ENCODE measurements at places on chromosomes 13 and 19.

DNA sequence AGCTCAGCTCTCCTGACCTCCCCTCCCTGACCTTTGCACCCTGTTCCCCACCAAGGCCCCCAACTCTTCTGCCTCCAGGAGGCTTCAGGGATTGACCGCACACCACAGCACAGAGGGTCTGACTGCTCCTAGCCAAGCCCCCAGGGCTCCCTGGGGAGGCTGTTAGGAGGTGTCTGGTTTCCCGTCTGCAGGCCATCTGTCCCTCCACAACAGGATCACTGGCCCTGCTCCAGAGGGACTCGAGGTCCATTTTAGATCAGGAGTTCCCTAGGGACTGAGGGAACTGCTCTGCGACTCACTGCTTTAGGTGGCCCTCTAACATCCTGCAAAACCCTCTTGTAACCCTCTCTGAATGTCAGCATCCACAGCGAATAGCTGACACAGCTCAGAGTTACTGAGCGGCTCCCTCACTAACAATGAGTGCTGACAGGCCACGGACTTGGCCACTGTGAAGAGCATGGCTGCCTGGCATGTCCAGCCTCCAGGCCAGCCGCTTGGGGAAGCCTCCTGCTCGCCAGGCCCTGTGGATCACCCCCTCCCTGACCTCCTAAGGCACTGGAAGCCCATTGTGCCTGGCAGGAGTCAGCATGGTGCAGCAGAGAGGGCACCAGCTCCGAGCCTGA, 17.7 kb downstream of the GRIK5 start:
- no peak for DNase-seq

DNA sequence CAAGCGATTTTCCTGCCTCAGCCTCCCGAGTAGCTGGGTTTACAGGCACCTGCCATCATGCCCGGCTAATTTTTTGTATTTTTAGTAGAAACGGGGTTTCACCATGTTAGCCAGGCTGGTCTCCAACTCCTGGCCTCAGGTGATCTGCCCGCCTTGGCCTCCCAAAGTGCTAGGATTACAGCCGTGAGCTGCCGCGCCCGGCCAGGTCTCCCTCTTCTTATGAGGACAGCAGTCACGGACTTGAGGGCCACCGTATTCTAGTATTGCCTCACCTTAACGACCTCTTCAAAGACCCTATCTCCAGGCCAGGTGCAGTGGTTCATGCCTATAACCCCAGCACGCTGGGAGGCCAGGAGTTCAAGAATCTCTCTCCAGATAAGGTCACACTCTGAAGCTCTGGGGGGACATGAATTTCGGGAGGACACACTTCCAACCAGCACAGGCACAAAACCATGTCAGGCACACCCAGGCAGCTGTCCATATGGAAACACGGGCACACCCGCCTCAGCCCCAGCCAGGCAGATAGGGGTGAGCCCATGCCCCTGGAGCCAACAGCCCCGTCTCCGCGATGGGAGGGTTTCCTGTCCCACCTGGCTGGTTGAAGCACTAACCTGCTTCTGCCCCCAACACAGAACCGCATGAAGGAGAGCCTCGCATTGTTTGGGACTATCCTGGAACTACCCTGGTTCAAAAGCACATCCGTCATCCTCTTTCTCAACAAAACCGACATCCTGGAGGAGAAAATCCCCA, 21.3 kb upstream of the S1PR4 start:
- no peak for DNase-seq

DNA sequence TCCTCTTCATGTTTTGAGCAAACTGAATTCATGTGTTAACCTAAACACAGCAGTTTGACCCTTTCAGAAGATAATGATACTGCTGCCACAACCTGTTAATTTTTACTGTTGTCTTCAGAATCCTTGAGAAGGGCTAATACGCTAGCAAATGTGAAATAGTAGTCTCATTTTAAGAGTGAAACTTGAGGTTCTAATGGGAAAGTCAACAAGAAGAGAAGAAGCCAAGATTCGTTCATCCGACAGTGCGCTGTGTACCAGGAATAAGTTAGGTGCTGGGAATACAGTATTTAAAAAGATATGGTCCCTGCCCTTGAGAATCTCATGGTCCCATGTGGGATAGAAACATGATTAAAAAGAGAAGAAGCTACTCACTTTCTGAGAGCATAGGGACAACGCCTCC, 134.4 kb downstream of the KL start:
- DNase-seq: no peak

DNA sequence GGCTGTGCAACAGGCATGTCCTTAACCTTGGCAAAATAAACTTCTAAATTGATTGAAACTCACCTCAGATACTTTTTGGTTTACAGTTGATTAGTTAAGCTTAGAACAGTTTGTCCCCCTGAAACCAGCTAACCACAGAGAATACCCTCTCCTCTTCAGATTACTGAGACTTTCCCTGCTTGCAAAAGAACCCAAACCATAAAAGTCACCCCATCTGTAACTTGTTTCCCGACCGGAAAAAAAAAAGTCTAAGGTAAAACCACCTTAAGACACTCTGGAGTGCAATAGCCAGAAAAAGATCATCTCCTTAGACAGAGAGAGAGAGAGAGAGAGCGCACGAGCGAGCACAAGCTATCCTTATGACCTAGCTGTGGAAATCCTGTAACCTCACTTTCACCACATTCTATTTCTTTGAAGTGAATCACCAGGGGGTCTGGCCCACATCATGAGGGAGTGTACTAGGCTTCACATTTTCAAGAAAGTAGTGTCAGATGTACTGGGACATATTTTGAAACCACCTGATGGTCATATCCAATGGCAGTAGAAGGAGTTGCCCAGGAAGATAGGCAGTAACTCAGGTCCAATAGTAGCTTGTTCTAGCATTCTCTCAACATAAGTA, 11.1 kb upstream of the GTF2F2 start:
- DNase-seq: no peak

DNA sequence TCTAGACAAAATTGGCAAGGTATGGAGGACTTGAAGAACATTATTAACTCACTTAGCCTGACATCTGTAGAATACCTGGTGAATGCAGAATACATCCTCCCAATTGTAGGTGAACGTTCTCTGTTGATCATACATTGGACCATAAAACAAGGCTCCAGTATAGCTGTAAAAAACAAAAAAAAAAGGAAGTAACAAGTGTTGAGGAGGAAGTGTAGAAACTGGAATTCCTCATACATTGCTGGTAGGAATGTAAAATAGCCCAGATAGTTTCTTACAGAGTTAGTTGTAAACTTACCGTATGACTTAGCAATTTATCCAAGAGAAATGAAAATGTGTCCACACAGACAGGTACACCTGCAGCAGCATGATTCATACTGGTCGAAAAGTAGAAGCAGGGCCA, 44.8 kb downstream of the TSSK6 start:
- no peak for DNase-seq

Measured in stimulated activated CD8-positive, alpha-beta memory T cell treated with anti-CD3 and anti-CD28 coated beads, Interleukin-2, amount 100 ng/mL, for 1 hour (primary cell).